ENCODE measurements at places on chromosomes 7 and 10.

DNA sequence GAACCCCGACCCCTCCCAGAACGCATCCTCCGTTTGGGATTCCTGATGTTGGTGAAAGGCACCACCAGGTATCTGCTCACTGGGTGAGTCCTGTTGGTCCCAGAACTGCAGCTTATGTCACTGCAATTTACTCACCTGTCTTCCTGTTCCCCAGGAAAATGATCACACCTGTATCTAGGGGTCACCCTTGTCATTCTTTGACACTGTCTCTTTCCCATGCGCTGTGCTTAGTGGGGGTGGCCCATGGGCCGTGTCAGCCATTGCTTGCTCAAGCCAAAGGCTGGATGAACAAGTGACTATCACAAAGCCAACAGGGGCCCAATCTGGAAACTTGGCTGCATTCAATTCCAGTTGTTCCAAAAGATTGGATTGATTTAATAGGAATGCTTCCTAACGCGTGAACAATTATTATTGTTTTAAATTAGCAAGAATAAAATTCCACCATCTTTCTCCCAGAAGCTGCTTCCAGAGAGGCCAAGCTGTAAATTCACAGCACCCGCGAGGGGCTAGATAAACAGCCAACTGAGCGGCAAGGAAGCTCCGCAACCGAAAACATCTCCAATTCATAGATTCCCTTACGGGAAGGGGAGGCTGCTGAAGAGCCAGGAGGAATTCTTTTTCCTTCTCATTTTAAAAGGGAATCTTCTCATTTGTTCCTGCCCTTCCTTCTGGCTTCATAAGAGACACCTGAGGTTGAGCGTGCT, 134.8 kb upstream of the ZMIZ1 start:
- no peak for DNase-seq

DNA sequence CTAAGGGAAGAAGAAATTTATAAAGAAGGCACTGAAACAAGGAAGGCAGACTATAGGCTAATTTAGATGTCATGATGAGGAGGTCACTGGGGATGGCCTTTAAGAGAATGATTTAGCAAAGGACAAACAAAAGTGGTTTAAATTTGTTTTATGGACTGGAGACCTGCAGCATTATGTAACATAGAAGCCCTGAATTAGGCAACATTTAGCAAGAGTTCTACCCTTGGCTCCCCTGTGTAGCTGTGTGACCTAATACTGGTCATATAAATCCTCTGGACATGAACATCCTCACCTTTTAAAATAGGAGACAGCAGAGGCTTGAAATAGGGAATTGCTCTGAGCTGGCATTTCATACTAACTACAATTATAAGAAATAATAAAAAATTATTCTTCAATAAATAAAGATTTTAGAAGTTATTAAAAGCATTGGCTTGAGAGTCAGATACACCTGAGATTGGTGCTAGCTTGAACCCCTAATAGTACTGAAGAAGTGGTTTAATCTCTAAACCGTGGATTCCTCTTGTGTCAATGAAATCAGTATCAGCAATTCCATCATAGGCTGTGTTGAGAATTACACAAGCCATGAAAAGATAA, 48.9 kb downstream of the RNLS start:
- DNase-seq, result no peak

- no peak for DNase-seq
Observed at GRCh38 chr10:62589689-62590088, 214.8 kb upstream of the ADO start.

DNA sequence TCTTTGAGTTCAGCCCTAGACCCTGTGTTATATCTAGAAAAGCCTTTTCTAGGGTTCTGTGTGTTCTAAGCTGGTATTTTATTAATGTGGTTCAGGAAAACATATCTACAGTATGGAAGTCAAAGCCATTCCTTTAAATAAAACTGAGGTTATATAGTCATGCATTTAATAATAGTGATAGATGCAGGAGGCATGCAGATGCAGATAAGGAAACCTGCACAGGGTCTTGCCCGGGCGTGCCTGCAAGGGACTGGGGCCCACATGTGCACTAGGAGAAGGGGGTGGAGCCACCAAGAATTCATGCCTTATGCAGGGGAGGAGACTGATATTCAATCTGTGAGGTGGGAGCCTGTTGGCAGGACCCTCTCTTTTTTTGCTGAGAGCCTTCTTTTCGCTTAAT, 171.5 kb downstream of the PRPF18 start:
- DNase-seq, result no peak

- DNase-seq, result no peak
Observed at GRCh38 chr10:5492929-5493576, 6.3 kb downstream of the CALML5 start.

DNA sequence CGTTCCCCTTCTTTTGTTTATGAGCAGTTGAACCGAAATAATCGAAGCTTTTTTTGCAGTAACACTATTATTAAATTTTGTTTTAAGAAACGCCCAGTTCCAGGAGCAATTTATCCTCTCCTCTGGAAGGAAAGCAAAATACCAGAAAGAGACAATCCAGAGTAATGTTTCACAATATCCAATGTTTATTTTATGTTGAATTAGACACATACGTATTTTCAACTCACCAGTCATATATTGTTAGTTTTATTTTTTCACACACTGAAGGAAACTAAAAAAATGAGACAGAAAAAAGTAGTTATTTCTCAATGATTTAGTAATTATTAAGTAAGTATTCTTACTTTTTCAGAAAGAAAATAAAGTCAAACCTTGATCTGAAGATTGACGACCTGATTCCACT, 85.1 kb downstream of the MYOF start:
- DNase-seq, result no peak

- DNase-seq, result no peak
Observed at GRCh38 chr7:16524332-16524731, 2.3 kb upstream of the LRRC72 start.

GRCh38 chr7:7209412-7210050, 27.2 kb downstream of the C1GALT1 start:
- DNase-seq, result no peak

GRCh38 chr7:137731436-137731835, 115.3 kb downstream of the DGKI start:
- no peak for DNase-seq
